ENCODE measurements at places on chromosomes 3 and 15.

DNA sequence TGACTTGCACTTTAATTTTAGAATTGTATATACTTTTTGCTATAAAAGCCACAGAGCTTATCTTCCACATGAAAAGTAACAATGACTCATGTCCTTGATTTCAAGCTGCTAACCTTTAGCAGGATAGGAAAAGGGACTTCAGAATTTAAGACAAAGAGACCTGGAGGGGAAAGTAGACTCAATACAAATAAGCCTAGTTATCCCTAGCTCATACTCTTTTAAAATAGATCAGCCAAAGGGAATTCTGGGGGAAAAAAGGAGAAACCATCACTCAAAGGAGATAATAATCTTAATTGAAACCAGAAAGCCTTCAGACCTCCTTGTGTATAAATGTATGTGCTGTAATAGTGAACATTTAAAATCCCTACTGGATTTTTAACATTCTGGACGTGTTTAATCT is 930.3 kb downstream of the NTRK3 start:
- DNase-seq = no peak

DNA sequence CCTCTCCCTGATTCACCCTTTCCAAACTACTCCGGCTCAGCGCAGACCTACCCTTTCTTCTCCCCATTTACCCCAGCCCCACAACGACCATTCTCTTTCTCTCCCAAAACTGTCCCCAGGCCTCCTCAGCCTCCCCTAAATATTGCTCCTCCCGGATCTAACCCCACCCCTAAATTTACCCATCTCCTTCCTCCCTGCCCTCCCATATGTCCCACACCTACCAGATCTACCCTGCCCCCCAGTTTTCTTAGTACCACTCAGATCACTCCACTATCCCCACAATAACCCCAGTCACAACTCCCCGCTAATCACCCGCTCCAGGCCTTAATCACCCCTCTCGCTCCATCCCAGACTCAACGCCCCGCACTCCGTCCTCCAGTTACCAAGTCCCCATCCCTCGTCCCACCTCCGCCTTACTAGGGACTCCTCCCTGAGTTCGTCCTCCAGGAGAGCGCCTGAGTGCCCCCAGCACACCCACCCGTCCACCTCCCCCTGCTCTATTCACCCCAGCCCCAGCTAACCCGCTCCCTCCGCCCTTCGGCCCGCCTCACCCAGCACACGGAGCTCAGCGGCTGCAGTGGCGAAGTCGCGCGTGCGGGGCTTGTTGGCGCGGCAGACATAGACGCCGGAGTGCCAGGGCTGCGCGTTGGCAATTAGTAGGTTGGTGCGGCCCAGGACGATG is 18.6 kb upstream of the IGDCC3 start:
- no peak for DNase-seq

- DNase-seq = peak; percentile 1
Measured at GRCh38 chr3:70064194-70064779, 64.8 kb downstream of the SAMMSON start.

- DNase-seq = no peak
Measured at GRCh38 chr15:67838789-67839332, 984 bp downstream of the RNU6-1 start.

- DNase-seq = no peak
Measured at GRCh38 chr15:68558318-68559305, 20.2 kb upstream of the CORO2B start.

All from T follicular helper cell (primary cell).